ENCODE measurements at places on chromosomes 4 and X.

DNA sequence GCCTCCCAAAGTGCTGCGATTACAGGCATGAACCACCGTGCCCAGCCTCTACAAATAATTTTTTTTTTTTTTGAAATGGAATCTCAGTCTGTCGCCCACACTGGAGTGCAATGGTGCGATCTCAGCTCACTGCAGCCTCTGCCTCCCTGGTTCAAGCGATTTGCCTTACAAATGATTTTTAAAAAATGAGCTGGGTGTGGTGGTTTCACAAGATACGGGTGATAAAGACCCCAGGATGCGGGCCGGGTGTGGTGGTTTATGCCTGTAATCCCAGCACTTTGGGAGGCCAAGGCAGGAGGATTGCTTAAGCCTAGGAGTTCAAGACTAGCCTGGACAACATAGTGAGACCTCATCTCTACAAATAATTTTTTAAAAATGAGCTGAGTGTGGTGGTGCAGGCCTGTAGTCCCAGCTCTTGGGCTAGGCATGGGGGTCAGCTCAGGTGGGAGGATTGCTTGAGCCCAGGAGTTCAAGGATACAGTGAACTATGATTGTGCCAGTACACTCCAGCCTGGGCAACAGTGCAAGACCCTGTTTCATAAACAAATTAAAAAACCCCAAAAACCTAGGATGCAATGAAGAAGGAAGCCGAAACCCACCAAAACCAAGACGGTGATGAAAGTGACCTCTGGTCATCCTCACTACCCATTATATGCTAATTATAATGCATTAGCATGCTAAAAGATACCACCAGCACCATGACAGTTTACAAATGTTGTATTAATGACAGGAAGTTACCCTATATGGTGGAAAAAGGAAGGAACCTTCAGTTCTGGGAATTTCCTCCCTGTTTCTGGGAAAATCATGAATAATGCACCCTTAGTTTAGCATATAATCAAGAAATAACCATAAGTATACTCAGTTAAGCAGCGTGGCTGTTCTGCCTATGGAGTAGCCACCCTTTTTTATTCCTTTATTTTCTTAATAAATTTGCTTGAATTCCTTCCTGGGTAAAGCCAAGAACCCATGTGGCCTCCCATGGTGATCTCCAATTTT, 27.7 kb downstream of the PDGFRA start:
- no peak for DNase-seq

GRCh38 chrX:109351557-109351956, 130.3 kb downstream of the GUCY2F start:
- no peak for DNase-seq

DNA sequence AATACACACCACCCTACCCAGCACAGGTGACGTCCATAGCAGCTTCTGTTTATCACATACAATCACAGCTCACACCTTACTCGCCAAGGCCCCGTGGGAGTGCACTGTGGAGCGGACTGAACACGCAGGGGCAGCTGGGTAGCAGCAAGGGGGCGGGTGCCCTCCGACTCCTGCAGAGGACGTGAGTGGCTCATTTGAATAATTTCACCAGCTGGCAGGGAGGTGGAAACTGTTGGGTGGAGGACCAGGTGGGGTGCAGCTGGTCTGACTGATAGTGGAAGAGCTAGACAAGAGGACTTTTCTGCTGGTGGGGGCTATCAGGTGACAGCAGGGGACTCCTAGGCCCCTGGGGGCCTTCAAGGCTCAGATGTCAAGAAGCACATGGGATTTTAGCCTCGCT, 16.3 kb downstream of the MAN2B2 start:
- DNase-seq = peak; percentile 46

DNA sequence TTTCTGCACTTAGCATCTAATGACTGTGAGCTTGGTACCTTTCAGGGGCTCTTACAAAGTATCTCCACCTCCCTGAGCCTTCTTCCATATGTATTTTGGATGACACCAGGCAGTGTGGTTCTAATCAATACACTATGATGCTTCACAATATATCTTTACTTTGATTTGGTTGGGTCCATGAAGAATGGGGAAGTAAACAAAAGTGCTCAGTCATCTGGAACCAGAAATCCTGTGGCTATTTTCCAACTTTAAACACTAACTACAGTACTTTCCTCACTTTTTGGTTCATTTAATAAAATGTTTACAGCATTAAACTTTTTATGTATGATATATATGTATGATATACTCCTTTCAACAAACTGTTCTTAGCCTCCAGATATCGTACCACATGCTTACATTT, 216.4 kb upstream of the AFF2 start:
- DNase-seq = no peak

GRCh38 chr4:168882650-168883233, 127.3 kb downstream of the CBR4 start:
- no peak for DNase-seq

- DNase-seq = no peak
Measured at GRCh38 chrX:155326610-155327009, 7.8 kb downstream of the CLIC2 start.

GRCh38 chr4:7218686-7219085, 26.3 kb downstream of the SORCS2 start:
- no peak for DNase-seq

- no peak for DNase-seq
Measured at GRCh38 chr4:53844551-53844950, 219.9 kb downstream of the CHIC2 start.

DNA sequence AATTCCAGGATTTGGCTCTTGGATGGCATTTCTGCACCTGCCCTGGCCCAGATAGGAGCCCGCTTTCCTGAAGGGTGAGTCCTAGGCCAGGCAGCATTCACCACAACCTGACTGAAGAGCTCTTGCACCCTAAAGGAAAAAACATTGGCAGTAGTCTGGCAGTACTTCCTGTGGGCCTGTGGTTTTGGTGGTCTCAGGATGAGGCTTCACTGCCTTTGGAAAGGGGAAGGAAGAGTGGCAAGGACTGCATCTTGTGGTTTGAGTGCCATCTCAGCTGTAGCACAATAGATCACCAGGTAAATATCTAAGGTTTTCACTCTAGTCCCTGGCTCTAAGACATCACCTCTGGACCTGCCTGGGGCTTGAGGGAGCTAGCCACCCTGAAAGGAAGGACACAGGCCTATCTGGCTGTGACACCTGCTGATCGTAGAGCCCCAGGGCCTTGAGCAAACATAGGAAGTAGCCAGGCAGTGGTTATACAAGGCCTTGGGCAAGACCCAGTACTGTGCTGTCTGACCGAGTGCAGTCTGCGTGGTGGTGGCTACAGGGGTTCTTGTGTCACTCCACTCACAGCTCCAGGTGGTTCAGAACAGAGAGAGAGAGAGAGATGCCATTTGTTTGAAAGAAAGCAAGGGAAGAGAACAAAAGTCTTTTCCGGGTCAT, 28.5 kb upstream of the PRRG1 start:
- no peak for DNase-seq

- DNase-seq = no peak
Measured at GRCh38 chr4:189304809-189305208, 635.9 kb upstream of the FRG1 start.

DNA sequence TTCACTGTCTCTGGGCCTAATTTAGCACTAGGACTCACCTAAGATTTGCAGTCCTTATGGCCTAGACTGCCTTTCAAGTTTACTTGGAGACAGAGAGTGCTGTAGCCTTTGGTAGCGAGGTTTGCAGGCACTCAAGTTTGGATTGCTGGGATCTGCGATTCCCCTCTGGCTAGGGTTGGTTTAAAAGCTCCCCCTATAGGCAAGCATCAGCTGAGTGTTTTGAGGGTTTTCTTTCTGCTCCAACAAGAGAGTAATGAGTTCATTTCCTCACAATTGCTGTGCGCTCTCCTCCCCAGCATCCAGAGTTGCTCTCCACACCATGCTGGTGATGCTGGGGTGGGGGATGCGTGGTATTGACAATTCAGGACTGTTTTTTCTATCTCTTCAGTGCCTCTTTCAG, 206.9 kb downstream of the GLUD2 start:
- DNase-seq = no peak

DNA sequence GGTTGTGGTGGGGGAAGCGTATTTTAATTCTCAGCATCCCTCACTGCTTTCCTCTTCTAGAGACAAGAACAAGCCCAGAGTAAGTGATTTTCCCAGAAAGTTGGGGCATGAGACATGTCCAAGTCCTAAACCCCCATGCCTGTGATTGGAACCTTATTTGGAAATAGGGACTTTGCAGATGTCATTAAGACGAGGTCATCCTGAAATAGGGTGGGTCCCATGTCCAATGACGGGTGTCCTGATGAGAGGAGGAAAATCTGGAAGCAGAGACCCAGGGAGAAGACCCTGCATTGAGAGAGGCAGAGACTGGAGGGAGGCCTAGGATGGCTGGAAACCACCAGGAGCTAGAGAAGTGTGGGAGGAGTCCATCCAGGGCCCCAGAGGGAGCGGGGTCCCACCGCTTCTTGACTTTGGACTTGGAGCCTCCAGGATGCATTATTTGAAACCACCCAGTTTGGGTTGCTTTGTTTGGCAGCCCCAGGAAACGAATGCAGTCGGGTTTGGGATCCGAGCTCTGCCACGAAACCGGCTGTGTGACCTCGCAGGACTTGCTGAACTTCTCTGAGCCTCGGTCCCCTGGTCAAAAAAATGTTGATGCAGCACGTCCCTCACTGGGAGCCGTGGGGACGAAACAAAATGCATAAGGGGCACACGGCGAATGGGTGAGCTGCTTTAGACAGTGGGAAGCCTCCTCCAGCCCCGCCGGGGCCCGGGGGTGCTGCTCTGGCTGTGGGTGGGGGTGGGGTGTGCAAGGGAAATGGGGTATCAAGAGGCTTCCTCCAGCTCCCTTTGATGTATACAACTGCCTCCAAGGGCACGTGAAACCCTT, 113.9 kb downstream of the CPZ start:
- DNase-seq = no peak

DNA sequence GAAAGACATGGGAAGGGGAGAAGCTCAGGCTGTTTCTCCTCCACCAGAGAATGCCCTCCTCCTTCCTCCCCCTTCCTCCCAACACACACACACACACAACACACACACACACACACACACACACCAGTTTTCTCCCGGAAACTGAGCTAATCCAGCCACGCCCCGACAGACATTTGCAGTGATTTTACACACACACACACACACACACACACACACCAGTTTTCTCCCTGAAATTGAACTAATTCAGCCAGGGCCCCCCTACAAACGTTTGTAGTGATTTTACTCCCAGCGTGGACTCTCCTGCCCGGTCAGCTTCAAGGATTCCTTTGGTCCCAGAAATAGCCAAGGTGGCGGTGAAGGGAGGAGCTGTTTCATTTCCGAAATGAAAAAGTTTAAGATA, 32.9 kb upstream of the STX18 start:
- peak; percentile 94 for DNase-seq

DNA sequence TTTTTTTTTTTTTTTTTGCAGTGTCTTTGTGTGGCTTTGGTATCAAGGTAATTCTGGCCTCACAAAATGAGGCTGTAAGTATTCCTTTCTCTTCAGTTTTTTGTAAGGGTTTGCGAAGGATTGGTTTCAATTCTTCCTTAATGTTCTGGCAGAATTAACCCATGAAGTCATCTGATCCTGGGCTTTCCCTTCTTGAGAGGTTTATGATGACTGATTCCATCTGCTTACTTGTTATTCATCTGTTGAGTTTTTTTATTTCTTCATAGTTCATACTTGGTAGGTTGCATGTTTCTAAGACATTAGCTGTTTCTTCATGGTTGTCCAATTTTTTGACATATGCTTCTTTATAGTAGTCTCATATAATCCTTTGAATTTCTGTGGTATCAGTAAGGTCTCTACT, 181.4 kb upstream of the PDE5A start:
- no peak for DNase-seq

DNA sequence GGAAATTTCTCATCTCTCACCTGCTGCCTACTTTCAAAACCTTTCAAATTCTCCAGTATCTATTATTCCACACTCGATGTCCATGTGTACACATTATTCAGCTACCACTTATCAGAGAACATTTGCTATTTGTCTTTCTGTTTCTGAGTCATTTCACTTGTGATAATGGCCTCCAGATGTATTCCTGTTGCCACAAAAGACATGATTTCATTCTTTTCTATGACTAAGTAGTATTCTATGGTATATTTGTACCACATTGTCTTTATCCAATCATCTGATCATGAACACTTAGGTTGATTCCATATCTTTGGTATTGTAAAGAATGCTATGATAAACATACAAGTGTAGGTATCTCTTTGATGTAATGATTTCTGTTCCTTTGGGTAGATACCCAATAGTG, 310.1 kb upstream of the SPOCK3 start:
- DNase-seq = no peak

DNA sequence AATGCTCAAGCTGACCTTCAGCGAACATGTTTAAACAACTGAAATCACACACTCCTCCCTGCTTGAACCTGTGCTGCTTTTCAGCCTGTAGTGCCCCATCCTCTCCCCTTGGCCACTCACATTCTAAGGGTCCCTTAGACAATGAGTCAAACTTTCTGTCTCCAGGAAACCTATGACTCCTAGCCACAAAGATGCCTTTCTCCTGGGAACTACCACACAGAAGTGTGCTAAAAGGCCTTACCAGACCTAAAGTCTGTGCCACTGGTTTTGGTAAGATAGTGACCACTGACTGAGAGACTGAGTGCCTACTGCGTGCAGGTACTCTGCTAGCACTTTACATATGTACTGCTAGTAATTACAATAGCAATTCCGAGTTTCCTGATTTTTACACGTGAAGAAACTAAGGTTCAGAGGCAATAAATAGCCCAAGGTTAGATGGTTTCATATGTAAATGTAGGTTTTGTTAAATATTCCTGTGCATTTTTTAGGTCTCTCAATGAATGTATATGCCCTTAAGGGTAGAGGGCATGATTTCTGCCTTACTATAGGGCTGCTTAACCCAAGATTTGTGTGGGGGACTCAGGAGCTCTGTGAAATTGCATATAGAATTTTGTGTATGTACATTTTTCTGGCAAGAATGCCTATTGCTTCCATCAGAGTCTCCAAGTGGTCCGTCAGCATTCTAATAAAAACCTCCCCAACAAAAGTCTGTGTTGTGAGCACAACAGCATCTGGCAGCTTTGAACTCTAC, 71.1 kb downstream of the NSG1 start:
- no peak for DNase-seq

- no peak for DNase-seq
Measured at GRCh38 chr4:145451895-145452294, 29.8 kb upstream of the SMAD1 start.

DNA sequence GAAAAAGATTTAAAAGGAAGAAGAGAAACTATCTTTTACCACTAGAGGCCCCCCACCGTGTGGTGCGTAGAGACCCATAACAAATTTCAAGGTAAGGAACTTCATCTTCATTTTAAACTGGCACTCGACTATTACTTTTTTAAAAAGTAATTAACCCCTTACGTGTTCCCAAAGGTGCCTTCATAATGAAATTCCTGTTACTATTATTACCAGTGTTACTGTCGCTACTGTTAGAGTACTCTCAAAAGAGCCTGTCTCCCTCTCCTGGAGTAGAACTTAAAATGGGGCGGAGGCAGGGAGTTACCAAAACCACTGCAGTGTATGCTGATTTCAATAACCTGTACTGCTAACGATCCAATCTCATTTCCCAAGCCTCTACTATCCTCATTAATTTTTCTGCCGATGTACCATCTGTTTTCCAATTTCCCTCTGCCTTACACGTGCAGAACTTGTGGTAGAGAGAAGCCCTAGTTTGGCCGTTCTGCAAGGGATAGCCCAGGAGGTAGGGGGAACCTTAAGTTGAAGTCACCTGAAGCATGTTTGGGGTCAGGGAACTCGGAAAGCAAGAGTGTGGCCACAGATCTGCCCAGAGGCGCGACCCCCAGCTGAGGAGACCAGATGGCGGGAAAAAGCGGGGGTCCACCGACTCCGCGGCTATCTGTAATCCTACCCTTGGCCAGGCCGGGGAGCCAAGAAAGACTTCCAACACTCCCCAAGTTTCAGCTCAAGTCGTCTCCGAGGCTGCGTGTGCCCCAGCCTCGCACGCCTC, 720 bp upstream of the STK26 start:
- no peak for DNase-seq

All from femur (tissue), 1 donor.